Fibroblast of skin of abdomen (primary cell): ENCODE measurements at places on chromosomes 6 and 20.

- DNase-seq, result no peak
Measured at GRCh38 chr6:56827908-56828649, 126.8 kb upstream of the BEND6 start.

DNA sequence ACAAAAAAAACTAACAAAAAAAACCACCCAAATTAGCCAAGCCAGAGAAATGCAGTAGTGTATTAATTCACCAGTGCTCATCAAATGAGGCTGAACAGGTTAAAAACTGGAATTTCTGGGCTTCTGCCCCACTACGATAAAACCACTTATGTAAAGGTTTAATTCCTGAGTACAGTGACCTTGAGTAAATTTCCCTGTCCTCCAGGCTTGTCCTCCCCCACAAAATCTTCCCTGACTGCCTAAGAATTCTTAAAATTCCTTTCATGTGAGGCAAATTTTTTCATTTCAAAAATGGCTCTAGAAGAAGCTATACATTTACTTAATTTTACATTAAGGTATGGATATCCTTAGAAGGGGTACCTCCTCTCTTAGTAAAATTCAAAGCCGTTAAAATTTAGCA, 80.1 kb upstream of the ID4 start:
- peak; percentile 75 for DNase-seq

GRCh38 chr6:20095436-20095835, 116.8 kb downstream of the MBOAT1 start:
- DNase-seq, result no peak

- DNase-seq, result no peak
Measured at GRCh38 chr20:50601511-50602431, 89.6 kb downstream of the RIPOR3 start.

DNA sequence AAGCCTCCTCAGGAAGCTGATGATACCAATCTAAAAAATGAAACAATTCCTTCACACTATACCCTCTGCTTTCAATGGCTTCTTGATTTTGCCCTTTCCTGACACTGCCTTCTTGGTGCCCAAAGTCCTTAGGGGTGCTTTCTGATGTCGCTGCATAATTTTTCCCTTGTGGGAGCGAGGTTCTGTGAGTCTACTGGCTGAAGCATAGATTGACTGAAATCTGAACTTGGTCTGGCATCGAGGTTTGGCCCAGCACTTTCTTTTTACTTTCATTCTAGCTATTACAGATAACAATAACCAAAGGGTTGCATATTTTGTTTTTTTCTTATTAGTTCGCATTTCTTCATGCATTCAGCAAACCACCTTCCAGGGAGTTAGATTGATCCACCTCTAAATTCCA, 65.8 kb downstream of the E2F3 start:
- DNase-seq, result no peak

DNA sequence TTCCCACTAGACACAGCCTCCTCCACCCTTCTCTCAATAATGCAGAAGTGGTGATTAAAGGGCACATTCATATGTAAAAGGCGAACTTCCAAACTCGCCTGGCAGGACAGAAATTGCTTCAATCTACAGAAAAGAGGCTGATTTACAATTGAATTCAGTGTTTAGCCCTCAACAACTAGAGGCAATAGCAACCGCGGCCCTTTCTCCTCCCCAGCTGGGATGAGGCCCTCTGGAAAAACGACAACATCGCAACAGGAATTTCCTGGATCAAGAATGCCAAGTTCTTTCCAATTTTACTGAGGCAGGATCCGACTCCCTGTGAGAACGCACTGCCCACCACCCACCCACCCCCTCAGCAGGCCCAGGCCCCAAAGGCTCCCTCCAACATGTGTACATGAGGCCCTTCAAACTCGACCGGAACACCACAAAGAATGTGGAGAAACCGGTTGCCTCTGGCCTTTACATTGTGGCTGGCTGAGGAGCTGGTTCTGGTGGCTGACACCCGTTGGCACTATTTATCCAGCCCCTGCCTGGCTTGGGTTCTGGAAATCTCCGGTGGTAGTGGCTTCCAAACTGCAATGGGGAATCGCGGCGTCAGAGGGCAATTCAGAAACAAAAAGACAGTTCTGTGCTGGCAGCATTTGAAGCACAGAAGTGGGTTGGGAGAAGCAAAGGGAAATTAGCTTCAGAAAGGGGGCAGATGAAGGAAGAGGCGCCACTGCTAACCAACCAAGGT, 36.8 kb downstream of the ZMYND8 start:
- peak; percentile 88 for DNase-seq

- no peak for DNase-seq
Measured at GRCh38 chr6:160134779-160135547, 13.3 kb downstream of the SLC22A1 start.

GRCh38 chr6:116461331-116461931, at the start of gene CALHM6:
CALHM6 (plus strand) TSS chr6:116461375; CDS start chr6:116461930, 555 bp downstream.
- DNase-seq, result no peak

- DNase-seq, result no peak
Measured at GRCh38 chr20:46683668-46683938, 5.6 kb downstream of the TP53RK start.

- peak; percentile 96 for DNase-seq
Measured at GRCh38 chr6:35596448-35597442, 84.0 kb upstream of the TULP1 start.

- DNase-seq, result no peak
Measured at GRCh38 chr6:52641826-52642225, 29.1 kb upstream of the TMEM14A start.

GRCh38 chr6:110352563-110353262, 5.4 kb downstream of the METTL24 start:
- no peak for DNase-seq

DNA sequence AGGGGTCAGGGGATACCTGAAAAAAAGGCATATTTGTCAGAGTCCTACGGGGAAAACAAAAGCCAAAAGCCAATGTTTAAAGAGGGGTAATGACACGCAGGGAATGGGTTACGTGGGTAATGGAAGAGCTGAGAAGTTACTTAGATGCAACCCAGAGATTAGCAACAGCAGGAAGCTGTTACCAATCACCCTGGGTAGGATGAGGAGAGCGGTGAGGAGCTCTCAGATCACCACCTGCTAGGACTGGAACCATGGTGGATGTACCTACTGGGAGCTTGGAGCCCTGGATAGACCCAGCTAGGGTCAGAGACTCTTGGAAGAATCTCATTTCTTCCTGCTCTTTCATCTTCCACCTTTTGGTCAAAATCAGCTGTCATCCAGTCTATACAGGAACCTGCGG, 51.2 kb upstream of the RNF24 start:
- DNase-seq, result no peak

- no peak for DNase-seq
Measured at GRCh38 chr6:166251211-166251610, 57.0 kb downstream of the PRR18 start.
